Fibroblast of mammary gland (primary cell): ENCODE measurements at places on chromosomes 1 and 21.

DNA sequence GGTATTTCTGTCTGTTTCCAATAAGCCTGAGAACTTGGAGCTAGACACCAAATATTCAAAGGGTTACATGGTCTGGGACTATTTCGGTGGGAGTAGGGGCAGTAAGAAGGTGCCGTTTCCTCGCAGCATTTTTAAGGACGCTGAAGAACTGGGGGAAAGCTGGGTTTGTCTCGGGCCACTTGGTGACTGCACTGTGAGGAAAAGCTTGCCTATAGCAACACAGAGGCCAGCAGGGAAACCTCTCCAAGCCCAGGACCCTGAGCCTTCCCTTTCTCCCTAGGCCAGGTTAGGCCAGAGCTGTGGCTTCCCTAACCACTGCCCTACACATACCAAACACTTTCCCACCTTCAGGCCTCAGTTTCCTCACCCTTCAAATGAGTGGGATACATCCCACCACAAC, 3.3 kb downstream of the GLIS1 start:
- DNase-seq: no peak

GRCh38 chr1:164886101-164886500, 327.1 kb downstream of the PBX1 start:
- DNase-seq: no peak

GRCh38 chr21:40658311-40658710, 188.6 kb downstream of the DSCAM start:
- DNase-seq: no peak

- DNase-seq: peak; percentile 60
Observed at GRCh38 chr1:28370239-28371009, 884 bp downstream of the PHACTR4 start.

DNA sequence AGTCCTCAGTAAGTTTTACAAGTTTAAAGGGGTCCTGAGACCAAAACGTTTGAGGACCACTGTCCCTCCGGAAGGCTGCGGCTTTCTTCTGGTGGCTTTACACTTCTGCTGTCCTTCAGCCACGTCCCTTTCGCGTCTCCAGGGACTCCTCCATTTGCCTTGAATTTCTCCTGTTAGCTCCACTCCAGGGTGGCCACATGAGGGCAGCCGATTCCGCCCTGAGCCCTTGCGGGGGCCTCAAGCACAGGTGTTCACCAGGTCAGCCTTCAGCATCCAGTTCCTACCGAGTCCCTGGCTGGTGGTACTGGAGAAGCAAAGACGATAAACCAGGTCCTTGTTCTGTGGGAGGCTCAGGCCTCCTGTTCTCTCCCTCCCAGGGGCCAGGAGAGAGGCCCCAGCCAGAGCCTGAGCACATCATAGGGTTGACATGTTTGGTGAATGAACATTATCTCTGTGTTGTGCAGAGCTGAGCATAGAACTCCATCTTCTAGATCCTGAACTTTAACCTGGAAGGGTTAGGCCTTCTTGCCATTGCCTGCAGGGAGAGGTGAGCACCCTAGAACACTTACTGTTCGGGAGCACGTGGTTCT, 27.4 kb upstream of the COQ8A start:
- peak; percentile 14 for DNase-seq

DNA sequence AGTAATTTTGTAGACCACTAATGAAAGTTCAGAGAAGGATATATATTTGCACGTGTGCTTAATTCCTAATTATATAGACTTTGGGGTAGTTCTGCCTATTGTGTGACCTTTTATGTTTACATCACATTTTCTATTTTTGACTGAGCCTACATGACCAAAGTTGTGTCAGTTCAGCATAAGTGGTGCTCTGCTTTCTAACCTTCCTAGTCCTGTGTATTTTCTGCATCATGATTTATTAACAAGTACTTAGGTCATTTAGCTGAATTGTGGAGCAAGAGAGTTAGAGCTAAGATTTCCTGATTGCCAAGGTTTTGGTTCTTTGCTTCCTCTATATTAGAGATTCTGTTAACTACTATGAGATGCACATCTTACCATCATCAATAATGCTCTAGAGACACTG, 176.0 kb downstream of the C1orf21 start:
- DNase-seq: peak; percentile 6

GRCh38 chr1:106185089-106185488, 871.4 kb upstream of the PRMT6 start:
- DNase-seq: no peak

GRCh38 chr1:204382714-204383083, 23.0 kb upstream of the PLEKHA6 start:
- no peak for DNase-seq

- DNase-seq: no peak
Observed at GRCh38 chr1:119007670-119008482, 19.7 kb upstream of the TBX15 start.

GRCh38 chr1:199297887-199298286, 659.0 kb downstream of the PTPRC start:
- no peak for DNase-seq

GRCh38 chr1:246537887-246538286, 28.2 kb downstream of the TFB2M start:
- DNase-seq: no peak

- DNase-seq: peak; percentile 53
Observed at GRCh38 chr1:114719424-114719787, 2.8 kb upstream of the NRAS start.

- DNase-seq: no peak
Observed at GRCh38 chr1:180722586-180722985, 90.8 kb downstream of the XPR1 start.

DNA sequence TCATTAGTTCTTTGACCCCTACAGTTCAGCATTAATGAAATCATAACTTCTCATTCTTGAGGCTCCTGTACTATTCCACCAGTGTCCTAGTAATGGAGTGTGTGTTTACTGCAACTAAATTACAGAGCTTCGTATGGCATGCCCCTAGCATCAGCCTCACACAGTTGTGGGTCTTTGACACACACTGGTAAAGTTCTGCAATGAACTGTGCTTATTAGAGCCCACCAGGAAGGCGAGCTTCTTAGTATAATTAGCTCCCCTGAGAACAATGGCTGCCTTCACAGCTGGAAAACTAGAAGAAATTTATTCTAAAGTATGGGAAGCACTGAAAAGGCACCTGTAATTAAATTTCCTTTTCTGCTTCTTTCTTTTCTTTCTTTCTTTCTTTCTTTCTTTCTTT, 251.1 kb upstream of the RGS18 start:
- DNase-seq: no peak

GRCh38 chr1:14767075-14767474, 168.6 kb downstream of the KAZN start:
- no peak for DNase-seq

GRCh38 chr1:227905573-227906487, 41.9 kb downstream of the WNT9A start:
- no peak for DNase-seq

GRCh38 chr1:160429125-160429561, 28.8 kb downstream of the VANGL2 start:
- DNase-seq: no peak

DNA sequence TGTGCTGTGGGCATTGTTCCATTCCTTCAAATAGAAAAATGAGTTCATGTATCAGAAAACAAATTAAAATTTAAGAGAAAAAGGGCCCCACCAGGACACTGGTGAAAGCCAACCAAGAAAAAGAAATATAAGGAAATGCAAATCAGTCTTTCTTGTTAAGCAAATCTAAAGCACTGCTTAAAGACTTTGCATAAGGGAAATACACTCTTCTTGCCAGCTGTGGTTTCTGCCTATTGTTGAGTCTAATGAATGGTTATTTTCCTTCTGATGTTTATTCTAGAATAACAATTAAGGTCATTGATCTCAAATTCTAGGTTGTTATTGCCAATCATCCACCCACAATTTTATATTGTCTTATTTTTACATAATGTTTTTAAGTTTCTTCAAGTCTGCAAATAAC, 158.6 kb upstream of the SNX7 start:
- DNase-seq: no peak

DNA sequence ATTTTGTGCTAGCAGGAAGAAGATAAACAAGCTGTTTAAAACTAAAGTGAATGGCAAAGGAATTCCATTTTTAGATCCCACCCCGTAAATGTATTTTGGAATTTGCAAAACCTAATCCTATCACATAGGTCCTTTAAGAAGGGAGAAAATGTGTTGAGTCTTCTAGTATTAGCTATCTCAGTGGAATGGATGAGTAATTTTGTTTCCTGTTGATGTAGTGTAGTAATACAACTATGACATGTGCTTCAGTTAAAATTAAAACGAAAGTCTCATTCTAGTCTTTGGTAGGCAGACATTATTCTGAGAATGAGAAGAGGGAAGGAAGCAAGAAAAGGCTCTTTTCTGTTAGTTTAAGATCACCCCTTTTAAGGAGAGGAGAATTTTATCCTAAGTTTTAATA, 265.9 kb upstream of the C1orf105 start:
- peak; percentile 85 for DNase-seq

DNA sequence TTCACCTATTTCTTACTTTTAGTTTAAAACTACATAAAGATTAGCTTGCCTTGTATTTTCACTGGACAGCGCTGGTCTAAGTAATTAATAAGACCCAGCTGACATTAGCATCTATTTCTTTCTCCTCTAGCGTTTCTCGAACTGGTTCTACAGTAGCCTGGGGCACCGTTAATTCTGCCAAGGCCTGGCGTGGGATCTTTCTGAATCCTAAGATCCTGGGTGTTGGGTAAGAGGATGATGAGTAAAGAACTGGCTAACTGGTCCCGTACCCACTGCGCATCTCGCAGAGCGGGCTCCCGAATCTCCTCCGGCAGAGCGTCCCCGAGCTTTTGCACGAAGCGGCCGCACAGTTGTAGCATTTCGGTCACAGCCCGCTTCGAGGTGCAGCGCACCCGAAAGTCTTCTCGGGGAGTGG, 309 bp downstream of the NSL1 start:
- DNase-seq: peak; percentile 81

DNA sequence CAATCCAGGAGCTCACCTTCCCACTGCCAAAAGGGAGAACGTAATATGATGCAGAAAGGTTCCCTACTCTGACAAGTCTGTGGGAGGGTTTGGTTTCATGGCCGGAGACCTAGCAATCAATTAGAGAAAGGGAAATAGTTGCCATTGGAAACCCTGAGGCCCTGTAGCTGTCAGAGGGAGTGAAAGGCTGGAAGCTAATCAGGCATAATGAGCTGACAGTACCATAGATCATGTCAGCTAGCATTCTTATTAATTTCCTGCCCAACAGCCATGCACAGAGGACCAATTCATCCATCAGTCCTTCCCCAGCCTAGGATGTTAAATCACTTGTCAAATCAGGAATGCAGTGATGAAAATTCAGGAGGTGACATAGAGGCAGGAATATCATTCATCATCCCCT, 527.3 kb downstream of the PLPP3 start:
- DNase-seq: no peak
